ENCODE measurements at places on chromosomes 4 and X.

DNA sequence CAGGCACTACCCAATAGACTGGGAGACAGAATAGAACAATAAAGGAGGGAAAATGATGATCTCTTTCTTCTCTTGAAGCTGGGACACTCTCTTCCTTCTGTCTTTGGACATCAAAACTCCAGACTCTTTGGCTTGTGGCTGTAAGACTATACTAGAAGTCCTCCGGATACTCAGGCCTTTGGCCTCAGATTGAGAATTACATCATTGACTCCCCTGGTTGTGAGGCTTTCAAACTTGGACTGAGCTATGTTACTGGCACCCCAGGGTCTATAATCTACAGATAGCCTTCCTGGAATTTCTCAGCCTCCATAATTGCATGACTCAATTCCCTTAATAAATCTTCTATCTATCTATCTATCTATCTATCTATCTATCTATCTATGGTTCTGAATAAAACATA, 294.2 kb upstream of the CT83 start:
- no peak for DNase-seq

- DNase-seq: no peak
Measured at GRCh38 chr4:116499-116898, 7.8 kb upstream of the ZNF718 start.

GRCh38 chrX:111465669-111466068, 45.8 kb upstream of the SERTM2 start:
- DNase-seq: no peak

- DNase-seq: no peak
Measured at GRCh38 chr4:94409962-94410361, 41.8 kb upstream of the PDLIM5 start.

DNA sequence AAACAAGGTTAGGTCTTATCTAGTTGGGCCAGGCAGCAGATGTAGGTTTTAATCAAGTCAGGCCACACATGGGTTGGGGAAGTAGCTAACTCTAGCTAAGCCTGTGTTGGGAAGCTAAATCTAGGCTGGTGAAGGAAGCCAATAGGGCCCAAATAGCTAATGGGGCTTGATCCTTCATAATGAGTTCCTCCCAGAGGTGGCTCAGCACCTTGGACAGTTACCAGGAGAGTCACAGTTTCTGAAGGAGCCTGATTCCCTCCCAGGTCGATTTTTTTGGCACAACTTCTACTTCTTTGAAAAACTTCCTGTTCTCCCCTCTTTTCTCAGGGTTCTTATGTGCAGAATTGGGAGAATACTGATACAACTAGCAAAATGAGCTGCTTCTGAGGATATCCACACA, 242.5 kb upstream of the PRPS2 start:
- peak; percentile 13 for DNase-seq

GRCh38 chrX:132271311-132271778, 52.1 kb upstream of the RAP2C start:
- no peak for DNase-seq

DNA sequence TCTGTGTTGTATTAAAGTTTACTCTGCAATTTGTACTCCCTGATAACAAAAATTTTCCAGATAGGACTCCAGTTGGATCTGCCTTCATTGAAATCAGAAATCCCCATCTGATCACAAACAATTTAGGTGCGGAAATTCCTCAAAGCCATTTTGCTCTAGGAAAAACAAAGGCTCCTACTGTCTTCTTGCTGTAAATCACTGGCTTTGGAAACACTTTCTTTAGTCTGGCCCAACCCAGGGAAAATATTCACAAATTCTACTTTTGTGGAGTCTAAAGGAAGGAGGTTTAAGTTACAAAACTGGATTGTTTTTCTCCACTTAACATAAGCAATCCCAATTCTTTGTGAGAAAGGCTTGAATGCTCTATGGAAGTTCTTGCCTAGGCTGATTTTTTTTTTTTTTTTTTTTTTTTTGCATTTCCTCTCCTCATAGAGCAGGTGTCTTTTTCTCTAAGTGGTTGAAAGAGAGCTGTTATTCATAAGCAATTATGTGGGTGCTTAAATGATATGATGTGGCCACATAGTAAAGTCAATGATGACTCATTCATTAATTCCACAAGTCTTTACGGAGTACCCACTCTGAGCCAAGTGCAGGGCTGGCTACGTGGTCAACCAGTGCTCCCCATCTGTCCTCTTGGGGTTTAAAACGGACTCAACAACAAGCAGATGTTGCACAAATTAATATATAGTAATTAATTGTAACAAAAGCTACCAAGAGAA, 261.4 kb downstream of the LDB2 start:
- DNase-seq: no peak

- no peak for DNase-seq
Measured at GRCh38 chr4:15755321-15756155, 22.6 kb upstream of the CD38 start.

DNA sequence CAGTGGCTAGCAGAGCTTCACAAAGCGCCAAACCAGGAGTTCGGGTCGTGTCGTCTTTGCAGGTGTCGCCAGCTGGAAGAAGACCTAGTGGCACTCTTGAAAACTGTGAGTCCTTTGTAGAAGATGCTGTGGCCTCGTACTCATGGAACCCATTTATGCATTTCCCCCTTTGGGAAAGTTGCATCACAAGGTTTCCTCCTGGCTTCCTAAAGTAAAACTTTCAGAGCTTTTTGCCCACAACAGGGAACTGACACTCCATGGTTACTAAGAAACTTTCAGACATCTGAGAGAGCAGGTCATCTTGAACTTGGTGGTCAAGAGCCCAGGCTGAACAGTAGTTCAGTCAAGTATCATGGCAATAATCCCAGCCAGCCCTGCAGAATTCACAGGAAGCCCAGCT, 15.9 kb upstream of the NOCT start:
- DNase-seq: no peak

DNA sequence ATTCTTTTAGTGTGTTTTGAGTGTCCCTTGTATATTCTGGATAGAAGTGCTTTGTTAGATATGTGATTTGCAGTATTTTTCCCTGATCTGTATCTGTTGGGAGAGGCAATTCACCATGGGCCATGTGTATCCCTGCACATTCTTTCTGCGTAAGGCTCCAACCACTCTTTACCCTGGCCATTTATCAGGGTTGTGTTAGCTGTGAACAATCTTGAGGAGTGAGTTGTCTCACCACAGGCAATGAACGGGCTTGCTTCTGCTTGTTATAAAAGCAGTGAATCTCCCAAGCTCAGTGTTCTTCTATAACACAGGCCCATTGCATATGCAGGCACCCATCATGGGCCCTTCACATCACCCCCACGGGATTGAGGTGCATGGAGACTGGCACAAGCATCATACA, 18.9 kb upstream of the SMIM10 start:
- peak; percentile 6 for DNase-seq

DNA sequence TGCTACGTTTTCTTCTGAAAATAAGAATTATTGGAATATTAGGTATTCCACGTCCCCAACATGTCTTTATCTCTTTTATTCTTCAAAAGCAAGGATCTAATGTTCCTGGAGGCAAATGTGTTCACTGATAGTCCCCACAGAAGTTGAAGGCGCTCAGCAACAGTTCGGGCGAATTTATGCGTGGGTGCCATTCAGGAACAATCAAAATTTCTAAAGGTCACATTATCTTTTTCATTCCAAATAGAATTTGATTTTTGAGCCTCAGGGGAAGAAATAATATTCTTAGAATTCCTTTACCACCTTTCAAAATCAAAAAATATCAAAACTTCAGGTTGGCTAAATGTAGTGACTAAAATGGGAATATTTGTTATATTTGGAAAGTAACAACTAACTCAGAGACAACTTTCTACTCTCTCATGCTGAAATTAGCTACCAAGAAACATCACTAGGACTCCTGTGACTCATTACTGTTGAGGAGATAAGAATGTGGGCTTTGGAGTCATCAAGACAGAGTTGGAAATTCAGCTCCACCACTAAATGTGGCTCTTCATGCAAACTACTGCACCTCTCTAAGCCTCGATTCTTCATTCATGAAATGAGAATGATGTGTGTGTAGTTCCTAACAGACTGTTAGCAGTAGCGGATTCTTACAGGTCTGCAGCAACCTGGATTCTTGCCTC, 72.3 kb upstream of the KIT start:
- peak; percentile 54 for DNase-seq

- DNase-seq: no peak
Measured at GRCh38 chr4:184506527-184507121, 32.3 kb upstream of the IRF2 start.

DNA sequence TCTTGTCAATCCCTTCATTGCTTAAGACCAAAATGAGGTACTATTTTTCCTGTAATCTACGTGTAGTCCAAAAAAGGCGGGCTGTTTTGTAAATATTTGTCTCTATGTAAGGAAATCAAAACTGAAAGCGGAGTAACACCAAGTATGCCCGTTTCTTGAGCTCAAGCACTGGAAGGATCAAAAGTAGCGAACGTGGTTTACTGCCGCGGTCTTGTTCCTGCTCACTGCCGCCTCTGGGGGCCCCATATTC, 71.5 kb downstream of the AFF1 start:
- no peak for DNase-seq

GRCh38 chr4:170589597-170590191, 499.9 kb upstream of the AADAT start:
- DNase-seq: peak; percentile 3

GRCh38 chrX:96483647-96484160, 200.9 kb upstream of the DIAPH2 start:
- DNase-seq: no peak

- DNase-seq: peak; percentile 49
Measured at GRCh38 chrX:101485212-101485949, at the start of gene ARMCX4. ARMCX4 (plus strand) TSS chrX:101485456; CDS start chrX:101488590, 3,134 bp downstream.

DNA sequence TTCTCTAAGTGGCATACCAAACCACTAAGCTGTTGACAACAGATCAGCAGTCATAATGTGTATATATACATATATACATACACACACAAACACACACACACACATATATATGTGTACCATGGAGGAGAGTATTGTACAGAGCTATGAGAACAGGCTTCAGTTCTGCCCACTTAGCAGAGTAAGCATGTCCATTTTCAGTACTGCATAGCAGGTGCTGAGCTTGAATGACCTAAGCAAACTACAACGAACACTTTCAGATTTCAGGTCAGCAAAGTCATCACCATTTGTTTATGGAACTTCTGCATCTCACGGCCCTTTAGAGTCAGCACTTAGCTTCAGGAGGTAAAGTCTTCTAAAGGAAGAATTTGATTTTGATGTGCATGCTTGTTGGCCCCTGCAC, 735.8 kb upstream of the ATOH1 start:
- DNase-seq: no peak

DNA sequence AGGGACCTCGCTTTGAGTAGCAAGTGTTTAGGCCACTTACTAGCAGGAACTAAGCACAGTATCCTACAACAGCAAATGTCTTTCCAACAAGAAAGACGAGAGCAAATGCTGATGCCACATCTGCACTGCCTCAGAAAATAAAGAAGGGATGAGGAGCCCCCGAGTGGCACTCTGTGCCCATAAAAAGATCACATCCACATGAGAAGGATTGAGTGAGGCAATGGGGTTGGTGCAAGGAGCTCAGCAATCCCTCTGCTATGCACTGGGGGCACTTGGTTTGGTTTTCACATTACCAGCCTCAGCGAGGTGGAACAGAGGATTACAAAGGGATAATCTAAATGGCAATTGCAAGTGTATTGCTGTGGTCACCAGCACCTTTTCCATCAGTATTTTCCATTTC, 252.8 kb upstream of the SLC7A11 start:
- DNase-seq: no peak

GRCh38 chr4:112633477-112634235, 3.1 kb downstream of the ZGRF1 start:
- DNase-seq: peak; percentile 39

DNA sequence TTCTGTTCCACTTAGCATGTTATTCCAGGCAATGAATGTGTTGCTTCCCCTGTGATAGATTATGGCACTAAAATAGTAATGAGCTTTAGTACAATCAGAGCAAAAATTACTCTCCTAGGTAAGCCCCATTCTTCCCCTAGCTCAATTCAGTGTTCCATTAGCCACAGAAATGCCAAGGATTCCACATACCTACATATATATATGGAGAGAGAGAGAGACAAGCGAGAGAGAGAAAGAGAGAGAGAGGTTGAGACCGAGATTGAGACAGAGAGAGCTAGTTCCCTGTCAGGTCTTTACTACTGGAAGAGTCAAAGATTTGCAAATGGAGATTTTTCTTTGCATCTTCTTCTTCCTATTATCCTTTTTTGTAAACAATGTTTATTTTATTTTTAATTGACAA, 8.7 kb downstream of the LIMCH1 start:
- no peak for DNase-seq

DNA sequence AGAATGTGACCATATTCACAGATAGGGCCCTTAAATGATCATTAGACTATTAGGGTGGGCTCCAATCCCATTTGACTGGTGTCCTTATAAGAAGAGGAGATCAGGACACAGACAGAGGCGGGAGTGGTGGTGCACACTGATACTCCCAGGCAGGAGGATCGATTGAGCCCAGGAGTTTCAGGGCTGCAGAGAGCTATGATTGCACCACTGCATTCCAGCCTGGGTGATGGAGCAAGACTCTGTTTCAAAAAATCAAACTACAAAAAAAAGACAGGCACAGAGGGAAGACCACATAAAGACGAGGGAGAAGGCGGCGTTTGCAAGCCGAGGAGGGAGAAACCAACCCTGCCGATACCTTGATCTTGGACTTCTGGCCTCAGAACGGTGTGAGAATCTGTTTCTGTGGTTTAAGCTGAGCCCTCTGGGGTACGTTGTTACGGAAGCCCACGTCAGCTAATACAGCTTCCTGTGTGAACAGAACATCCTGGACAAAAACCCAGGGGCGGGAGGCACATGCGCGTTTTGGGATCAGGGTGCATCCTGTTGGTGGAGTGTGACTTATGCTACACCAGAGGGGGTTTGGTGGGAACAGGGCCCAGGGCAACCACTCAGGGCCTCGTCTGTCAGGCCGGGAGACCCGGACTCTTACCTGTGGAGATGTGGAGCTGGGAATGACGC, 211.8 kb upstream of the PSAPL1 start:
- no peak for DNase-seq

DNA sequence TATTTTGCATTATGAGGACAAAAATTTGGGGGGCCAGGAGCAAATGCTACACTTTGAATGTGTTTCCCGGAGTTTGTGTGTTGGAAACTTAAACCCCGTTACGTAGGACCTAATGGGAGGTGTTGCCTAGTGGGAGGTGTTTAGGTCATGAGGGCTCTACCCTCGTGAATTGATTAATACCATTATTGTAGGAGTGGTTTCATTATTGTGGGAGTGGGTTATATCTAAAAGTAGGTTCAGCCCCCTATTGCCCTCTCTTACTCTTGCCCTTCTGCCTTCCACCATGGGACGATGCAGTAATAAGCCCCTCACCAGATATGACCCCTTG, 15.5 kb downstream of the UBA6 start:
- DNase-seq: no peak

All from AG08395 (cell line).